SJCRH30 (cell line): ENCODE measurements at places on chromosomes 7 and 10. TPM values are rescaled to one million over a fixed set of nuclear protein-coding genes. Genes with fewer than 3 reads are reported as not detected.
A peak's percentile ranks its signal among the peaks of the same experiment; 100 is the strongest.

DNA sequence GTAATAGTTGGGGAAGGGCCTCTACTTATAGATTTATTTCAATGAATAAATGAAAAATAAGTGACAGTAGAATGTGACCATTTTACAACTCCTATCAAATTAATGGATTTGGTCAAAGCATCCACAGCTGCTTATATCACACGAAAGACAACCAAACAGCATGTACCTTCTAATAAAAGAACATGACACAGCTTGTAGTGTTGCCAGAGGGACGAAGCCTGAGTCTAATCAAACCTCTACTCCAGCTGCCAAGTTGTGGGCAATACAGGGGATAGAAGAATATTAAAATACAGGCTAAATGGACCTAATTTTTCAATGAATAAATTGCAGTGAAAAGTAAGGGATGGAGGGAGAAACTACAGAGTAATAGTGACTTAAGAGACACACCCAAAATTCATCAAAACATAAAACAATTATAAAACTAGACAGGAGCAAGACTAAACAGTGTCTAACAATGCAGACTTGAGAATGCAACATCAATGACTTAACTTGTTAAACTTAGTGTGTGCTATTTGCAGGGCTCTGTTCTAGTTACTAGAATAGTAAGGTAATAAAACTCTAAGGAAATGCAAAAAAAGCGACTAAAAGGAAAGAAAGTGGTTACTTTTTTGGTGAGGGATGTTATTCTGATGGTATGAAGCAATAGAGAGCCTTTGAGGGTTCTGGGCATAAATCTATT is 853.8 kb downstream of the GRM8 start:
- no peak for DNase-seq

GRCh38 chr10:126592901-126593300 is 77.6 kb downstream of the C10orf90 start:
- no peak for DNase-seq

- DNase-seq: peak; percentile 87
Observed at GRCh38 chr7:36659172-36659516, 65.2 kb downstream of the AOAH start.

- DNase-seq: peak; percentile 43
Observed at GRCh38 chr10:6918305-6918704, 338.2 kb upstream of the PRKCQ start.

ITPRID1 gene
- not detected in 2 replicates for total RNA-seq

- DNase-seq: peak; percentile 36
Observed at GRCh38 chr10:98170249-98171117, 36.0 kb downstream of the R3HCC1L start.

TAF5 gene
- 20.7 and 23.2 TPM in 2 replicates for total RNA-seq

DNA sequence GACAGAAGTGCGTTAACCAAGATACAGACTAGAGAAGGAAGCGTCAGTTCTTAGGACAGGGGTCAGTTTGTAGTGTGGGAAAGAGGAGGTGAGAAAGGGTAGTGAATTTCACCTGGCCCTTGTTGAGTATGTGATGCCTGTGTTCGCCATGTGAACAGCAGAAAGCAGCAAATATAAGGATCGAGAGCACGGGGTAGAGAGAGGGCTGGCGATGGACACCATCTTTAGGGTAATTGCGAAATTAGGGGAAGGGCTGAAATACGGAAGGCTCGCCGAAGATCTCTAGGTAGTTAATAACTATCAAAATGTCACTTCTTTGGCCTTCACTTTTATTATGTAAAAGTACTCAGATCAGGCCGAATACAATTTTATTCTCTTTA is 6.2 kb upstream of the MEST start:
- DNase-seq: no peak

DNA sequence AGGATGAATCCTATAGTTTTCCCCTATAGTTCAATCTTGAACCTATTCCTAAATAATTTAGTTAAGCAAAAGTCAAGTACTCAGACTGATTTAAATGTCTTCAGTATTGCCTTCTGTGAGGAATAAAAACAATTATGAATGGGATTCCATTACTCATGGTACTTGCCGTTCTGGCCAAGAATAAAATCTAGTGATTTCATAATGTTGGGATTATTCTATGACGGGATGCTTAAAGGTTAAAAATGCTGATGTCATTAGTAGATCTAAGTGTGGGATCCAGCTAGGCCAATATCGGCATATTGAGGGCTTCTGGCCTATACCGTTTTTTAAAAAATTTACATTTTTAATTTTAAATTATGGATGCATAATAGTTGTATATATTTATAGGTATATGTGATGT is 5.3 kb downstream of the BPGM start:
- DNase-seq: no peak

DNA sequence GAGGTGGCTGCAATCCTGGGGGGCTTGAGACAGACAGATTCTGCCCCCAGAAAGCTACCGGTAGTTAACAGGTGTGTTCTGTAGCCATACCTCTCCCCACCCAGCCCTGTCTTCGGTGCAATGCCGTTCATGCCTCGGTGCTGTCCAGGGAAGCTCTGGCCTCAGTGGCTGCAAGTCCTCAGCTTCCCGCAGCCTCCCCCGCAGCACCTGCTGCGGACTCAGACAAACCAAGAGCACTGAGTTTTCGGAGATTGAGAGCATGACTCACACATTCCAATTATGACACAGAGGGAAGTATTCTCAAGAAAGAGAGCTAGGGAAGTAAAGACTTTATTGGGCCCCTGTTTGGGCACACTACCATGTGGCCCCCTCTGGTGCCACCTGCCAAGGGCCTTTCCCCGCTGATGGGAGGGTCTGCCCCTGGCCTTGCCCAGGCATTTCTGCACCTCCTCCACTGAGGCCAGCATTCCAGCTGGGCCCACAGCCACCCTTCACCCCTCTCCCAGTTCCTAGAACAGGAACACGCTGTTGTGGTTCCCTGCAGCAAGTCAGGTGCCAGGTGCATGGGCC is 30.2 kb upstream of the EZH2 start:
- peak; percentile 56 for DNase-seq

SLC29A4 gene
- 39.8 and 43.1 TPM in 2 replicates for total RNA-seq

SFTPA1 gene
- total RNA-seq: not detected in 2 replicates

DNA sequence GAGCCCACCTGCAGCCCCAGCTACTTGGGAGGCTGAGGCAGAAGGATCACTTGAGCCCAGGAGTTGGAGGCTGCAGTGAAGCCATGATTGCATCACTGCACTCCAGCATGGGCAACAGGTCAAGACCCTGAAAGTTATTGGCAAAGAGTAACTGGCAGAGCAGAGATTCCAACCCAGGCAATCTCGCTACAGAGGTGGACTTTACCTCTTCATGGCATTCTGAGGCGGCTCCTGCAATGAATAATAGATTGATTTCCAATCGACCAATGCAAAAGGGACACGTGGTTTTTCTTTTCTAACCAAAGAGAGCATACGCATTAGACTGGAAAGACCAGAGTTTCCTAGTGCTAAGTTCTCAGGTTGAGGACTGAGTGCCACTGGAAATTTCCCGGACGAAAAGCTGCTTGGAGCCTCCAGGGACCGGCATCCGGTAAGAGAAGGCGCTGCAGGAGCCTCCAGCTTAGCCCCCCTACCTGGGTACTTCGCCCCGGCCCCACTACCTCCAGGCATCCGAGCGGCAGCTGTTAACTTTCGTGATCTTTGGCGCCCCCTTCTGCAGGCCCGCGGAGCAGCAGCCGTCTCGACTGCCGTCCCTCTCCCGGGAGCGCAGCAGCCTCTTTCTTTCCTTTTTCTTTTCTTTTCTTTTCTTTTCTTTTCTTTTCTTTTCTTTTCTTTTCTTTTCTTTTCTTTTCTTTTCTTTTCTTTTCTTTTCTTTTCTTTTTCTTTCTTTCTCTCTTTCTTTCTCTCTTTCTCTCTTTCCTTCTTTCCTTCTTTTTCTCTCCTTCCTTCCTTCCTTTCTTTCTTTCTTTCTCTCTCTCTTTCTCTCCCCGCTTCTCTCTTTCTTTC is 4.1 kb downstream of the MBLAC1 start:
- peak; percentile 76 for DNase-seq

DNA sequence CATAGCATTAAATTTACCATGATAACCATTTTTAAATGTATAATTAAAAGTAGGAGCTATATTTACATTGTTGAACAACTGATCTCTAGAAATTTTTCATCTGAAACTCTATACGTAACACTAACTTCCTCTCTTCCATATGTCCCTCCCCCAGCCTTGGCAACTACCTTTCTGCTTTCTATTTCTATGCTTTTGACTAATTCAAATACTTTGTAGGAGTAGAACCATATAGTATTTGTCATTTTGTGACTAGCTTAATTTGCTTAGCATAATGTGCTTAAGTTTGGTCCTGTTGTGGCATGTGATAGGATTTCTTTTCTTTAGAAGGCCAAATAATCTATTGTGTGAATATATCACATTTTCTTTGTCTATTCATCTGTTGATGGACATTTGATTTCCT is 225.3 kb upstream of the POT1 start:
- DNase-seq: no peak

DNA sequence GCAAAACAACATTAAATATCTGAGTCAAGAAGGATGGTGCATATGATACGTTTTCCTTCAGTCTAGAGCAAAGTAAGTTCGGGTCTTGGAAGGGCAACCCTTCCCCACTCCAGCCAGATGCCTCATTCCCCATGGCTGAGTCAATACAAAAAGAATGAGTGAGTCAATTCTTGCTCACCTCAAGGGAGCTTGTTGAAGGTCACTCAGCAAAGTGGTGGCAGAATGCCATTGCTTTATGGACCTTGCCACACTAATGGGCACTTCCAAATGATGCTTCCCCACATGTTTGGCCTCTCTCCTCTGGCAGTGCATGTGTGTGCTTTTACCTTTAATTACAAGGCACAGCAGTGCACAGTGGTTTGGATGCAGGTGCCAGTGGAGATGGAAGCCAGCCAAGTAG is 296.5 kb downstream of the SORCS3 start:
- no peak for DNase-seq

DNA sequence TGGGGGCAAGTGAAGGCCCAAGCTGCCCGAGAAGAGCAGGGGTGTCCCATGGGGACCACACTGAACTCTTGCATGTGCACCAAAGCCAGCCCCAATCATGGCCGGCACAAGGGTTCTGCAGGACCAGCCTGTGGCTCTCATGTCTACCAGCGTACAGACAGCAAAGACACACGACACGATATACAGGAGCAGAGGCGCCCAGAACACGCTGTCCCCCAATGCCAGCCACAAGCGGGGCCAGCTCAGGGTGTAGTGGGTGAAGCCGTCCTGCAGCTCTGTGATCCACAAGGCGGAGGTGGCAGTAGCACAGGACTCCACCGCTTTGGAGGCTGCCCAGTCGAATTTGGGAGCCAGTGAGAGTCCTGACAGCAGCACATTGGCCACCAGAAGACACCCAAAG is 108.9 kb upstream of the PDSS1 start:
- DNase-seq: no peak

DNA sequence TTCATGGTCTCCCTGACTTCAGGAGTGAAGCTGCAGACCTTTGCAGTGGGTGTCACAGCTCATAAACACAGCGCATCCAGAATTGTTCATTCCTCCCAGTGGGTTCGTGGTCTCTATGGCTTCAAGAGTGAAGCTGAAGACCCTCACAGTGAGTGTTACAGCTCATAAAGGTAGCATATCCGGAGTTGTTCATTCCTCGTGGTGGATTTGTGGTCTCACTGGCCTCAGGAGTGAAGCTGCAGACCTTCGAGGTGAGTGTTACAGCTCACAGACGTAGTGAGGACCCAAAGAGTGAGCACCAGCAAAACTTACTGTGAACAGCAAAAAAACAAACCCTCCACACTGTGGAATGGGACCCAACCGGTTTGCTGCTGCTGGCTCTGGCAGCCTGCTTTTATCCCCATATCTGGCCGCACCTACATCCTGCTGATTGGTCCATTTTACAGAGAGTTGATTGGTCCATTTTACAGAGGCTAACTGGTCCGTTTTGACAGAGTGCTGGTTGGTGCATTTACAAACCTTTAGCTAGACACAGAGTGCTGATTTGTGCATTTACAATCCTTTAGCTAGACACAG is 308.8 kb downstream of the PTPRN2 start:
- no peak for DNase-seq

GRCh38 chr7:93171606-93172226 is 23.5 kb upstream of the SAMD9L start:
- DNase-seq: no peak

GRCh38 chr10:14740684-14741247 is 33.9 kb downstream of the FAM107B start:
- no peak for DNase-seq
